GM12891 (cell line): ENCODE measurements at places on chromosomes 1 and 21.

- no peak for DNase-seq
Measured at GRCh38 chr1:18978706-18979105, 22.2 kb upstream of the IFFO2 start.

DNA sequence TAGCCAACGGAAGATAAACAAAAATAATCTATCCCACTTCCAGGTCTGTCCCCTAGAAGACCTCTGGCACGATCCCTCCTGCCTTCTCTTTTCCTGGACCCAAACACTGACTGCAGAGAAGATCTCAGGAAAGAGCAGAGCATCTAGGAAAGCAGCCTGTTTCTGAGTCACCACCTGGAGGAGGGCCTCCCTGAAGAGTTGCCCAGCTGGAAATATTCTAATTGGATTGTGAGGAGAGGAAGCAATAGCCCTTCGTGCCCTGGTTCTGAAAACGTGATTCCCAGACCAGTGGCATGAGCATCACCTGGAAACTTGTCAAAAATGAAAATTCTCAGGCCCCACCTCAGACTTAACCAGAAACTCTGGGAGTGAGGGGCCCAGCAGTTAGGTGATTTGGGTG lies 411.1 kb downstream of the SETD4 start:
- no peak for DNase-seq

- no peak for DNase-seq
Measured at GRCh38 chr1:205344066-205344928, 12.4 kb downstream of the KLHDC8A start.

DNA sequence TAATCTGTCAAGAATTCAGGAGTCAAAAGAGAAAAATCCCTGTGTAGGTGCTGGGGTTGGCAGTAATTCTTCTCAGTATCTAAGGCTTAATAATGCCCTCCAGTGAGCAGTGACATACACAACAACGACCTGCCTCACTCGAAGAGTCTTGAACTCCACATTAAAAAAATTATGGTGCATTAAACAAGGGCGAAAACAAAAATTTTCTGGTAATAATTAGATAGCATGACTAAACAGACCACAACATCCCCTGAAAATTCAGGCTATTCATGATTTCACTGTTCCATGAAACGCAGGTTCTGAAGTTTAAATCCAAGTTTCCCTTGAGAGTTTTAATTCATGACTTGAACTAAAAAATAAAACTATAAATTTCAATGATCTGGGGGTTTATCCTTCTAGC lies 5.1 kb downstream of the SRSF4 start:
- no peak for DNase-seq

DNA sequence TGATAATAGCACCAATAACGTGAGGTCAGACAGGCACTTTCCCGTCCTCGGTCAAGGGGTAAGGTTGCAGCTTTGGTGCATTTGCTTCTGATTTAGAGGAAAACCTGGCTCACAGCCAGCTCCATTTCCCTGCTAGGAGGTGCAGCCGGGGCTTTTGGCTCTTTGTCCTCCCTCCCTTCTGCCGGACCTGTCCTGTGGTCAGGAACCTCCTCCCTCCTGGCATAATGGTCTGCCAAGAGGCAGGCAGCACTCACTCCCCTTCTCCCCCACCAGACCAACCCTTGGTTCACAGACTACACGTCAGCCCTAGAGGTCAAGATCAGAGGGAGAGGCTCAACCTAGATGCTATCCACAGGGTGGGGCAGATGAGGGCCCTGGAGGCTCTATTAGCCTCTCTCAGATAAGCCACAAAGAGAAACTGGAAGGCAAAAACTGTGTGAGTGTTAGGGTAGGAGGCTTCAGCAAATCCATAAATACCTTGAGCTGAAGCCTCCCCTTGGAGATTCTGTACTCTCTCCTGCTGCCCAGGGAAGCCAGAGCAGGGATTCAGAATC lies 64.8 kb downstream of the PLXNA2 start:
- DNase-seq = no peak

GRCh38 chr1:234774971-234775370 lies 165.0 kb upstream of the IRF2BP2 start:
- no peak for DNase-seq

- DNase-seq = peak; percentile 71
Measured at GRCh38 chr1:36323636-36324352, at the start of gene EVA1B. Gene EVA1B (minus strand): TSS chr1:36323645. CDS start chr1:36323037, 608 bp downstream.

DNA sequence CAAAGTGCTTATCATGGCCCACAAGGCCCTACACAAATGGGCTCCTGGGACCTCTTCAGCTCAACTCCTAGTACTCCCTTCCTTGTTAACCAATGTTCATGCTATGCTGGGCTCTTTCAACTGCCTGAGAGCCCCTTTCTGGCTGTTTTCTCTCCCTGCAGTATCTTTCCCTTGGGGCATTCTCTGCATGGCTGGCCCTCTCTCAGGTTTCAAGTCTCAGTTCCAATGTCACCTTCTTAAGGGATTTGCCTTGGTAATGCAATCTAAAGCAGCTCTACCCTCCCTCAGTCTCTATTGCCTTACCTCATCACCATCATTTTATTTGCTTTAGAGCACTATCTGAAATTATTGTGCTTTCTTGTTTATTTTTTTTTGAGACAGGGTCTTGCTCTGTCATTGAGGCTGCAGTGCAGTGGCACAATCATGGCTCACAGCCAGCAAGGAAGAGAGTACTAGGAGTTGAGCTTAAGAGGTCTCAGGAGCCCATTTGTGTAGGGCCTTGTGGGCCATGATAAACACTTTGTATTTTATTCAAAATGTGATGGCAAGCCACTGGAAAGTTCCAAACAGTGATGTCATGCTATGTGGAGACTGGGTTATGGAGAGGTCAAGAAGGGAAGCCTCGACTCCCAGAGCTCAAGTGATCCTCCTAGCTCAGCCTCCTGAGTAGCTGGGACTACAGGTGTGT lies 63.4 kb upstream of the SRSF10 start:
- no peak for DNase-seq

DNA sequence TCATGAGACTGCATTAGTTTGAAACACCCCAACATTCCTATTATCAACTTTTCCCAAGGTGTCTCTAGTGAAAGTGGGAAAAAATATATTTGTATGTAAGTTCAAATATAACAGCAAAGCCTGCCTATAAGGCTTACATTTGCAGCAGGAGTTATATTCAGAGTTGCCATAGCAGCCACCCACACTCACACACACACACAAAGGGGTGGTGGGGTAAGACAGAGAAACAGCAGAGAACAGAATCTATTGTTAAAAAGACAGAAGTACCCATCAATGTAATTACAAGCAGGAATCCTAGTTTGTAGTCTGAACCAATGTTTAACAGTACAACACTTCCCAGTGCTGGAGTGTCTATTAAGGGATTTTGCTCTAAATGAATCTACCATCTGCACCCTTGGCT lies 55.0 kb downstream of the PLPPR5 start:
- no peak for DNase-seq

- no peak for DNase-seq
Measured at GRCh38 chr1:110787328-110788071, 85.4 kb upstream of the CD53 start.

GRCh38 chr1:15014516-15014915 lies 139.0 kb upstream of the TMEM51 start:
- DNase-seq = no peak

GRCh38 chr1:57084701-57085100 lies 118.9 kb upstream of the C8B start:
- DNase-seq = no peak

DNA sequence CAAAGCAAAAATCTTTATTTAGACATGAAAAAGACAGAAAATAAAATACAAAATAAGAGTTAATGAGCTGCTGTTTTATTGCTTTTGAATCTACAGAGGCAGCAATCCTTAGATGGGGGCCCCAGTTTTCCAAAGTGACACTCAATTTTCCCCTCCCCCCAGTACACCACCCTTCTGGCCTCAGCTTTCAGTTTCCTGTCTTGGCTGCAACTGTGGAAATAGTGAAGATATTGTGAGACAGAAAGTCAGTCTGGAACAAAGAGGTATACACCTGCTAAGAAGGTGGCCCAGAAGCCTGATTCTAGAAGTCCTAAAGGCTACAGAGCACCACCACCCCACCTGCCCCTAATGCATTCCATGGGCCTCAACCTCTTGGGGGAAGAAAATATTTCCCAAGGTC lies 1.1 kb upstream of the MTMR11 start:
- DNase-seq = no peak

- DNase-seq = no peak
Measured at GRCh38 chr1:95435611-95436010, 201.6 kb downstream of the RWDD3 start.

DNA sequence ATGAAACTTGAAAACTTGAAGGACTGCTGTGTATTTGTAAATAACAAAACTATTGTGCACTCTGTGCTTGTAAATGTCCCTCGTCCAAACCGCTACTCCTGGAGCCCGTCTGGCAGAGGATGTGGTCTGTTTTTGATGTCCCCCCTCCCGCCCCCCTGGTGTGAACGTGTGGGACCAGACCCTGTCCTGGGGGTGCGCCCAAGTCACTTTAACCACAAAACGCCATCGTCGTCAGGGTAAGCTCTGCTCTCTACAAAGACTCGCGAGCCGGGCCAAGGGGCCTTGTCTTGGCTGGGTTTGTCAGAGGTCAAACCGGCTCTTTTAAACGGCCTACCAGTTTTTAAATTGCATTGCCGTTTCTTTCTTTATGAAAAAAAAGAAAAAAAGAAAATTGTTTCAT lies 87.4 kb upstream of the TMEM51 start:
- DNase-seq = no peak

GRCh38 chr1:90537606-90538362 lies 179.3 kb downstream of the BARHL2 start:
- DNase-seq = no peak

DNA sequence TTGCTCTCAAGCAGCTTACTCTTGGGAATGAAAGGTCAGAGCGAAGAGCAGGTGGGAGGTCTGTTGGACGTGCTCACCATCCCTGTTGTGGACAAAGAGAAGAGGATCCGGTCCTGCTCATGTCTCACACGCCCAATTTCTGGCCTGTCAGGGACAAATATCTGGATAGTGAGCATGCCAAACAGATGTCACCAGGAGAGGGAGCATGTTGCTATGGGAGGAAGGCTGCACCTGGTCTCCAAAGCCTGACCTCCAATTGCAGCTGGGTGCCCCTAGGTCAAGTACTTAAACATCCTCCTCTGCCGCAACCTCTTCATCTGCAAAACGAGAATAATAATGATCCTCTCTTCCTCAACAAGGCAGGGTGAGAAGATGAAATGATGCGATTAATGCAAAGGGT lies 53.4 kb downstream of the DMRTA2 start:
- DNase-seq = no peak

GRCh38 chr1:95558791-95559190 lies 324.8 kb downstream of the RWDD3 start:
- DNase-seq = no peak

DNA sequence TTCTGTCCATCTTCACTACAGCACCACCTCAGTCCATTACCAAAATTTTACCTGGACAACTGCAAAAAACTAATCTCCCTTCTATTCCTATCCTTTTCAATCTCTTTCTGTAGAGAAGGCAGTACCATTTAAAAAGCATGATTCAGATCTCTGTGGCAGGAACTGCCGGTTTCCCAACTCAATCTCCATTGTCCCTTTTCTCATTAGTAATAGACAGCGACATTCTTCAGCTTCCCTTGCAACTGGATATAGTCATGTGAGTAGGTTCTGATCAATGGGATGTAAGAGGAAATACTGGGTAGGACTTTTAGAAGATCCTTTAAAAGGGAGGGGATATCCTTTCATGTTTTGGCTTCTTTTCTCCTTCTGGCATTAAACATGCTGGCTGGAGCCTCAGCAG lies 74.9 kb downstream of the ADCY10 start:
- DNase-seq = no peak
